ENCODE measurements at places on chromosomes 4 and X. TPM values are rescaled to one million over a fixed set of nuclear protein-coding genes. Genes with fewer than 3 reads are reported as not detected.

Gene ADRA2C
- total RNA-seq = 0.28 TPM

Gene CLTRN
- under 0.01 TPM for total RNA-seq

Gene SMIM10
- total RNA-seq = 3.6 TPM

Gene ERAS
- not detected for total RNA-seq

Gene PCYT1B
- under 0.01 TPM for total RNA-seq

Gene GPRASP2
- 24.7 TPM for total RNA-seq

Gene NWD2
- total RNA-seq = not detected

Gene ARHGAP36
- total RNA-seq = not detected

Gene ASB9
- total RNA-seq = 0.36 TPM

Gene MSMO1
- 40.1 TPM for total RNA-seq

Gene BMP15
- total RNA-seq = not detected

Gene MTTP
- total RNA-seq = under 0.01 TPM

Gene DYNLT3
- total RNA-seq = 18.8 TPM

Gene BANK1
- under 0.01 TPM for total RNA-seq

Gene FGD1
- 2.0 TPM for total RNA-seq

Gene MAGEB1
- not detected for total RNA-seq

Gene FANCB
- 14.4 TPM for total RNA-seq

Gene MTNR1A
- total RNA-seq = not detected

Gene SOWAHD
- total RNA-seq = 0.28 TPM

Gene CSN1S1
- total RNA-seq = not detected

Gene VEGFD
- total RNA-seq = under 0.01 TPM

Gene CCKAR
- total RNA-seq = not detected

Gene CSTF2
- 30.3 TPM for total RNA-seq

Gene ARHGAP6
- 1.8 TPM for total RNA-seq

Gene SSX4
- not detected for total RNA-seq

Gene JCHAIN
- 0.83 TPM for total RNA-seq

Gene TMPRSS11A
- total RNA-seq = not detected

Gene GAGE12E
- total RNA-seq = not detected

Gene DCAF4L1
- total RNA-seq = 0.18 TPM

Gene LDB2
- total RNA-seq = 92.8 TPM

Gene RNF150
- 18.1 TPM for total RNA-seq

Gene MAP7D2
- under 0.01 TPM for total RNA-seq

Gene MAOB
- 0.36 TPM for total RNA-seq

Gene CENPVL2
- total RNA-seq = not detected

Gene IQSEC2
- total RNA-seq = 3.9 TPM

Gene AMER1
- total RNA-seq = 1.7 TPM
